Breast epithelium (tissue), 4 donors: ENCODE measurements at places on chromosomes 12 and 14. TPM values are rescaled to one million over a fixed set of nuclear protein-coding genes. Genes with fewer than 3 reads are reported as not detected.

DNA sequence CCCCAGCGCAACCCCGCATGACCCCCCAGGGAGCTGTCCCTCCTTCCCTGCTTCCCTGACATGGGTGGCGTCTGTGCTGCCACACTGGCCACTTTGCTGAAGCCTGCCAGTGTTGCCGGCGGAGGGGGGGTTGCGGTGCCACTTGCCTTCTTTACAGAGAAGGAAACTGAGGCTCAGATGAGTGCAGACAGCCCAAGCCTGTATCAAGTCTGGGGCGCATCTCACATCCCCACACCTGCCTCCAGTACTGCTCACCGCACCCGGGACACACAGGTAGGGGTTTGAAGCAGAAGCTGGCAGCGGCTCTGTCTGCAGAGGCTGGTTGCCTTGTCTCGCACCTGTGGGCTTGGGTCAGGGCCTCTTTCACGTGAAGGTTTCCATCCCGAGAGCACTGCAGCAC is 104.7 kb upstream of the RTL1 start:
- no peak for DNase-seq

DNA sequence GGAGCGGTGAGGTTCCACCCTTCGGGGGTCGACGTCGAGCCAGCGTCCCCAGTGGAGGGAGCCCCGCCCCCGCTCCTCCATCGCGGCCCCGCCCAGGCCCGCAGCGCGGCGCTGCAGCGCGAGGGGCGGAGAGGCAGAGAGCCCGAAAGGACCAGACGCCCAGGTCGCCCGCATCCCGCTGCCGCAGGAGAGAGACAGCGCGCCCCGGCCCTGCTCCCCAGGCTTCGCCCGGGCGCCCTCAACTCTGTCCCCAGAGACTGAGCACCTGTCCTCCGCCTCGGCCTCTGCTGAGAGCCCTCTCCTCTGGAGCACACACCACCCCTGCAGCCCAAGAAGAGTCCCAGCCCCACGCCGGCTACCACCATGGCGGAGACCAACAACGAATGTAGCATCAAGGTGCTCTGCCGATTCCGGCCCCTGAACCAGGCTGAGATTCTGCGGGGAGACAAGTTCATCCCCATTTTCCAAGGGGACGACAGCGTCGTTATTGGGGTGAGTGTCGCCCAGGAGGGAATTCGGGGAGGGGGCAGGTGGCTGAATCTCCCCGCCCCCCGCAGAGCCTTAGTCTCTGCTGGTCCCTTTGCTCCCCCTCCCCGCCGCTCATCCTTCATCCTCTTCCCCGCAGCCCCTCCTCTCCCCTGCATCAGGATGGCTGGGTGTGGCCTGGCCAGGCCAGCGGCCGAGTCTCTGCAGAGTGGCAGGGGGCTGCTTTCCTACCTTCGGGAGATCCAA is at the start of gene KIF5A:
KIF5A (plus strand) TSS at position 136 of the 732 bp plus-strand sequence; CDS start at position 364, 228 bp downstream.
- DNase-seq: no peak

DNA sequence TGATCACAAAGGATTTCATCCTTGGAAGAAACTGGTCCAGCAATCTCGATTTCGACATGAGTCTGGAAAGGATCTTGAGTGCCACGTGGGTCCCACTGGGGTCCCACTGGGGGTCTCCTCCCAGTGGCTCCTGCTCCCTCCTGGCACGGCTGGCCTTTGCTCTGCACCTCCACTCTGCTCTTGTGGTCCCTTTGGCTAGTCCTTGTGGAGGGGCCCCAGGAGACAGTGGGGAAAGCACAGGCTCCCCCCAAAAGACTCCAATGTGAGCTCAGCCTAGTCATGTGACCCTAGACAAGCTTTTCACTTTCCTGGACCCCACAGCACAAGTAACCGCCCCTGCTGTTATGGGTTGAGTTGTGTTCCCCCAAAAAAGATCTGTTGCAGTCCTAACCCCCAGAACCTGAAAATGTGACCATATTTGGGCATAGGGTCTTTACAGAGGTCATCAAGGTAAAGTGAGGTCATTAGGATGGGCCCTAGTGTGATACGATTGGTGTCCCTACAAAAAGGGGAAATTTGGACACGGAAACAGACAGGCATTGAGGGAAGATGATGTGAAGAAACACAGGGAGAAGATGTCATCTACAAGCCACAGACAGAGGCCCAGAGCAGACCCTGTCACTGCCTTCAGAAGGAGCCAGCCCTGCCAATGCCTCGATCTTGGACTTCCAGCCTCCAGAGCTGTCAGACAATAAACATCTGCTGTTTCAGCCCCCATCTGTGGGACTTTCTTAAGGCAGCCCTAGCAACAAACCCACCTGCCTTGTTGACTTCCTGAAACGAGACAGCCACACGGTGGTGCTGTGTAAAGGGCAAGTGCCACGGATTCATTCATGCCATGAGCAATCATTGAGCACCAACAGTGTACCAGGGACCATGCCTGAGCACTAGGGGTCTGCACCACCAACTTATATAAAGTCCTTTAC is 23.8 kb upstream of the PPP2R5C start:
- no peak for DNase-seq

GRCh38 chr12:127143020-127143419 is 1124.0 kb upstream of the TMEM132C start:
- no peak for DNase-seq

- DNase-seq: no peak
Measured at GRCh38 chr12:71786829-71787228, 32.2 kb downstream of the RAB21 start.

DNA sequence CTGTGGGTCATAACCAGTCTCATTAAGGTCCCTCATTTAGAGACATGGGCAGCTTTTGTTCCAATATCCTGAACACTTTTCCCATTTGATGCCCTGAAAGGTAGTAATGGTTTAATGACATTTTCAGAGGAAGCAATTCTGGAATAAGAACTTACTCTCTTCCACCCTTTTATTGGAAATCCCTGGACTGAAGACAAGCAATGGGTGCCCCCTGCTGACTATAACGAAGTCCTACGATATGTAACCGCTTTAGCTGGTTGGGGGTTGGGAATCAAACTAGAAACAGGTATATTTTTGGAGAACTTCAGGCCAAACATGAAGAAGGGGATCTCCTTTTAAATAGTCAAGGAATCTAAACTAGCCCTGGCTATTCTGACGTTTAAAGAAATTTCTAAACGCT is 20.5 kb downstream of the SARNP start:
- no peak for DNase-seq

The UBR7 gene
- 21.0 TPM for total RNA-seq

The MYF6 gene
- not detected for total RNA-seq

DNA sequence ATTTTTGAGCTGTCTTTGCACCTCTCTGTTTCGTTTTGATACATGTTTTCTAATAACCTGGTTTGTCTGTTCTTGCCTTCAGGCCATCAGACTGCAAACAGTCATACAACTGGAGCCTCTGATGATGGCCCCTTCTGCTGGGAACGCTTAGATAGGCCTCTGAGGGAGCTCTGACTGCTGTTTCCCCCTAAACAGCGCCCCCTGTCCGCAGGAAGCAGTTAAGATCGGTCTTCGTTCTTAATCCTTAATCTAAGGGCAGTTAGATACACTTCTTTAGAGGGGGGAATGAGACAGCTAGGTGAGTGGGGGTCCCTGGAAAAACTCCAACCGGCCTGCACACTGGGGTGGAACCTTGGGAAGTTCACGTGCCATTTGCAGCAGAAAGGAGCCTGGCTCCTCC is 1338.8 kb upstream of the SEL1L start:
- no peak for DNase-seq

- no peak for DNase-seq
Measured at GRCh38 chr12:92582893-92583292, 119.9 kb upstream of the PLEKHG7 start.

The TAS2R7 gene
- total RNA-seq: not detected

DNA sequence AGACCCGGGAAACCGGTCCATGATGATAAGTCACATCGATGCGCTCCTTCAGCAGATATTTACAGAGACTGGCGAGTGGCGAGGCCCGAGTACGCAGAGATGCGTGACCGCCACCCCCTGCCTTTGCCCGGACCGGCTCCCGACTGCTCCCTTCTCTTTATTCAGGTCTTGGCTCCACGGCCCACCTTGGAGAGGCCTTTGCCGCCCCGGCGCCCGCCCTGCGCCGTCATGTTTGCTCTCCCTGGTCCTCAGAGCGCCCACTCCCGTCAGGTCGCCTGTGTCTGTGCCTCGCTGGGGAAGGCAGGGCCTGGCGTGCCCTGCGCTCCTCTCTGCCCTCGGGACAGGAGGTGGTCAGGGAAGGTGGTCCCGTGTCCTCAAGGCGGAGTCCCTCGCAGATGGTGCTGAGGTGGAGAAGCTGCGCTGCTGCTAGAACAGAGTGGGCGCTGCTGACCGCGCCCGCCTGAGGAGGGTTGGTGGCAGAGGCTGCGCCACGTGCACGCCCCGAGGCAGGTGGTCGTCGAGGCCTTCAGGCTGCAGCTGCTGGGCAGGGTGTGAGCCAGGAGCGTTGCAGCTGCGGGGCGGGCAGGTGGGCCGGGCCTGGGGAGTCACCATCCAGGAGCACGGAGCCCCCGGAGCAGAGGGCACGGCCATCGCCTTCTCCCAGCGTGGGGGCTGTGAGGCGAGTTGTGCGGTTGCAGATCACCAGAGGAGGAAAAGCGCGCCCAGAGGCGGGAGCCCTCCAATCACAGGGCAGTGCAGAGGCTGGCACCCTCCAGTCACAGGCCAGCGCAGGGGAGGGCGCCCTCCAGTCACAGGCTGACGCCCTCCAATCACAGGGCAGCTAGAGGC is 27.2 kb downstream of the DDX51 start:
- DNase-seq: no peak

GRCh38 chr12:99367181-99367580 is 280.4 kb upstream of the GARIN6 start:
- no peak for DNase-seq

DNA sequence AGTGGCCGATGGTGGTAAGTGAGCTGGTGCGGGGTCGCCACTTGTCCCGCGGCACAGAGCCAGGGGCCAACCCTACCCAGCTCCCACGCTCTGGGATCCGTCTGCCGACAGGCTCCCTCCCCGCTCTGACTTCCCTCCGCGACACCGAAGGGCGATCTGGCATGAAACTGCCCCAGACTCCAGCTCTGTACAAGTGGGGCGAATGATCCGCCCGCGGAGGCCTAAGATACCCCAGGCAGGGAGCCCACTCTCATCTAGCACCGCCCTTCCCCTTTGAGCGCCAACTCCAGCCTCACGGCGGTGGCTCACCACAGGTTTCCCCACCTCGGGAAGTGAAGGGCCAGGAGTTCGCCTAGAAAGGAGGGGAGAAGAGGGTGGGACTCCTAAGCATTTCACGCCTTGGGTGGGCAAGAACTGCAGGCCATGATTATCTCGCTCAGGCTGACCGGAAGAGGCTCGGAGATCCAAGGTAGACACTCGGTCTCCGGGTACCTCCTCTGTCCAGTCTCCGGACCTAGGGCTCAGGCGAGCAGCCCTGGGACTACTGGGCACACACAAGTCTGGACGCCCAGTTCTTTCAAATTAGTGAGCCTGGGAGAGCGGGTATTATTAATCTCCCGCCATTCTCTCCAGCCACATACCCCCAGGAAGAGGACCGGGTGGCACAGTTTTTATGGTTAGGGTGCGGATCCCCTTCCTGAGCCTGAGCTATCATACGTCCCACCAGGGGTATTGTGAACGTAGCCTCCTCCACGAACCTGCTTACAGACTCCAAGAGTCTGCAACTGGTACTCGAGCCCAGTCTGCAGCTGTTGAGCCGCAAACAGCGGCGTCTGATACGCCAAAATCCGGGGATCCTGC is 849 bp downstream of the WNT1 start:
- no peak for DNase-seq

DNA sequence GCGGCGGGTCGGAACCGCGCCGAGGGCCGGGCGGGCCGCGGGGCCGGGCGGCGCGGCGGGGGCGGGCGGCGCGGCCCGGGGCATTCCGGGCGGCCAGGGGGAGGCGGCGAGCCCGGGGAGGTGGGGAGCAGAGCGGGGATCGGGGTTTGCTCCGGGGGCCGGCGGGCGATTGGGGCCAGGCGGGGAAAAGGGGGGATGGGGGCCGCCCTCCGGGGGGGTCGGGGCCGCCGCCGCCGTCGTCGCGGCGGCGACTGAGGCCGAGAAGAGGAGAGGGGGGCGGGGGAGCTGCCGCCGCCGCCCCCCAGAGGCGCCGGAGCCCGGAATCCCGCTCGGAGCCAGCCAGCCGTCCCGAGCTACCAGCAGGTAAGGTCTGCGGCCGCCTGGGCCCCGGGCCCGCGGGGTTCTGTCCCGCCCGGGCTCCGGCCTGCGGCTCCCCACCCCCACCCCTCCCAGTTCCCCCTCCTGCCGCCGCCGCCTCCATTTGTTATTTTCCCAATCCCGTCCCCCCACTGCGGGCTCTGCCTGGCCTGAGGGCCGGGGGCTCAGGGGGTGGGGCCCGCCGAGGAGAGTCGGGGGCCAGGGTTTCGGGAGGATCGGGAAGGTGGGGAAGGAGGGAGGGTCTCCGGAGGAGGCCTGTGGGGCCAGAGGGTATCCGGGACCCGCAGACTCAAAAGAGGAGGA is 403 bp downstream of the ATN1 start:
- no peak for DNase-seq

DNA sequence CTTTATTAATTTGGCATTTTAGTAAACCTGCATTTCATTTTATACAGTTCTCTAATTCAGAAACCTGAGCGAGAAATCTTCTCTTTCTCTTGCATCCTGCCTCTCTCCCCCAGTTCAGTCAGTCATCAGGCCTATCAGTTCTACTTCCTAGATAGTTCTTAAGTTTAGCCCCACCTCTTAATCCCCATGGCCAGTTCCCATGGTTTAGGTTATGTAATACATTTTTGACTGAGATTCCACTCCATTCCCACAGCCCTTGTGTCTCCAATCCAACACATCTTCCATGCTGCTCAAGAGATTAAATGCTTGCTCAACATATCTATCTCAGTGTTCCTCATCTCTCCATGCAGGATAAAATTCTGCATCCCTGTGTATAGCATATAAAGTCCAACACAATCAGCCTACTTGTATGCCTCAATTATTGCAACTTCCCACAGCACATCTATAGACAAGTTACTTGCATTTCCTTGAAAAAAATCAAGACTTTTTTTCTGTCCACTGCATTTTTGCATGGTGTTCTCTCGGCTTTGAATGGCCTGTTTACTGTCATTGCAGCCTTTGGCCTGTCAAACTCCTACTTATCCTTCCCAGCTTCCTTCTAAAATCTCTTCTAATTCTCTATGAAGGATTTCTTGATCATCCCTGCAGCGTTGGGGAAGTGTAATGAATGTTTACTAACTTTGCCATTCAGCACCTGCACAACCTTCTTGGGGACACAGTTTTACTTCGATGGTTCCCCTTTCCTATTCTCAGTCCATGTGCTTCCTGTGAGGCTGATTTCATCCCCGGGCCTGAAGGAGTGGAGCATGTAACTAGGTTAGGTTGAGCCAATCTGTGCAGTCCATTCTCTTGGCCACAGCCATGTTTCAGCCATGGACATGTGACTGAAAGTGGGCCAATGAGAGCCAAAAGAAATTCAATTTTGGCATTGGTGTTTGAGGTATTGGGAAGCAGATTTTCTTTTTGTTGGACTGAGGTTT is 80.8 kb downstream of the DACT1 start:
- no peak for DNase-seq

The DGLUCY gene
- 35.7 TPM for total RNA-seq

The KRT73 gene
- not detected for total RNA-seq
